ENCODE measurements at places on chromosomes 2 and 18. TPM values are rescaled to one million over a fixed set of nuclear protein-coding genes. Genes with fewer than 3 reads are reported as not detected.

DNA sequence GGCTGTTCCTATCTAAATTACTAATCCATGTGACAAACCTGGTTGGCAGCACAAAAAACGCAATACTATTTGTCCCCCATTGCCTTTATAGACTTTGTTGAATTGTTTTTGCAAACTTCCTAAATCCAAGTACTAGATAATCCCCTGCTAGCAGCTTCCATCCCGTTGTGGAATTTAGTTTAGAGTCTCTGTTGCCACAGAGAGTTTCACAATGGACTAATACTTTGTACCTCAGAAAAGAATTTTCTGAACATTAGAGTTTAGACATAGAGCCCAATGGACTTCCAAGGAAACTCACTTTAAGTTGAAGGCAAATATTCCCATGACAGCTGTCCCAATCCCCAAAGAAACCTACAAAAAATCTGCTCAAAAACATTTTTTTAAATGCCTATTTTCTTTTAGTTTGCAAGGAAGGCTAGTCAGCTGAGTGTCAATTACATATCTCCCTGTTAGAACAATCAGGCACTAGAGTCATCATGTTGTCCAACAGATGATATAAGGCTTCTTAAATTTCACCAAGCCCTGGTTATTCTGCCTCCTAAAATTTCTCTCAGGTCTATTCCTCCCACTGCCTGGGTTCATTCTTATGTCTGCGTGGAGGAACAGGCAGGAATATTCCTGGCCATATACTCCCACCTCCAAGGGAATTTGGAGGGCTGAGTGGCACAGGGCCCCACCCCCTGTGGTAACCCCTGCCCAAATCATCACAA lies 27.2 kb downstream of the RNF152 start:
- H3K27me3 ChIP-seq, result peaks cover 2% of the 10 kb centered on the region
- no peak overlapping the region for H3K27ac ChIP-seq
- no peak for DNase-seq
- H3K4me3 ChIP-seq, result no peak overlapping the region
- H3K4me1 ChIP-seq, result no peaks in the 10 kb centered on the region

Gene STEAP3
- total RNA-seq, result 0.07 TPM

DNA sequence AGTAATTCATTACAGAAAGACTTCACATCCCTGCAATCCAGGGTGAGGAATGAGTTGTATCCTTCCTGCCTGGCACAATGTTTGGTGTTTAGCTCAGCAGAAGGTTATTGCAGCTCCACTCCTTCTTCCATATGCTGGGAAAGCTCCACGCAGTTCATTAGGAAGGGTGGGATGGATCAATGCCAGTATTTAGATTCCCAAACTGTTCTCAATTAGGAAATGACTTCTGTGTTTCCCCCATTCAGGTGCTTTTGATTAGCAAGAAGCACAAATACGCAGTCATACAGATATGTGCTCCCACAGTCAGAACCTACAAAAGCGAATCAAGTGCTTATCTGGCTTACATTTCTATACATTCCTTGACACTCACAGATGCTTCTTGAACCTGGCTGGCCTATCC lies 340.6 kb downstream of the NYAP2 start:
- no peak for DNase-seq
- no peaks in the 10 kb centered on the region for H3K4me1 ChIP-seq
- no peak overlapping the region for H3K4me3 ChIP-seq
- H3K27me3 ChIP-seq, result no peaks in the 10 kb centered on the region

DNA sequence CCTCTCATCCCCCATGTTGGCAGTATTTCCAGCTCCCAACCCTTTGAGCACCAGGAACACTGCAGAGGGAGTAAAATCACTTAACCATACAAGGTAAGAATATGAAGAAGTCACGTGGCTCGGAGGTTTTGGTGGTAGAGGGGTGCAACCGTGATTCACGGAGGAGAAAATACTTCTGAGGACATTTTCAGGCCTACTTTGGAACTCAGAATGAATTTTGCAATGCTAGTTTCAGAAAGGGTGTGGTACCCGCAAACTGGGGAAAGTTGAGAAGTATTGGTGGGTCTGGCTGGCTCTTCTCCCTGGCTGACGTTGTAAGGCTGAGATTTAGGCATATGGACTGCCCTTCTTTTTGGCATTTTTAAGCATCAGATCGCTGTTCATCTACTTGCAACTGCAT lies 442 bp downstream of the SERPINB5 start:
- no peaks in the 10 kb centered on the region for H3K36me3 ChIP-seq
- no peak overlapping the region for H3K4me3 ChIP-seq
- H3K4me1 ChIP-seq, result no peaks in the 10 kb centered on the region
- H3K27ac ChIP-seq, result no peak overlapping the region
- no peak for DNase-seq

GRCh38 chr2:45470531-45470930 lies 140.5 kb downstream of the SRBD1 start:
- H3K4me1 ChIP-seq, result no peaks in the 10 kb centered on the region
- DNase-seq, result no peak
- H3K36me3 ChIP-seq, result no peaks in the 10 kb centered on the region
- H3K27ac ChIP-seq, result no peak overlapping the region
- H3K4me3 ChIP-seq, result no peak overlapping the region

DNA sequence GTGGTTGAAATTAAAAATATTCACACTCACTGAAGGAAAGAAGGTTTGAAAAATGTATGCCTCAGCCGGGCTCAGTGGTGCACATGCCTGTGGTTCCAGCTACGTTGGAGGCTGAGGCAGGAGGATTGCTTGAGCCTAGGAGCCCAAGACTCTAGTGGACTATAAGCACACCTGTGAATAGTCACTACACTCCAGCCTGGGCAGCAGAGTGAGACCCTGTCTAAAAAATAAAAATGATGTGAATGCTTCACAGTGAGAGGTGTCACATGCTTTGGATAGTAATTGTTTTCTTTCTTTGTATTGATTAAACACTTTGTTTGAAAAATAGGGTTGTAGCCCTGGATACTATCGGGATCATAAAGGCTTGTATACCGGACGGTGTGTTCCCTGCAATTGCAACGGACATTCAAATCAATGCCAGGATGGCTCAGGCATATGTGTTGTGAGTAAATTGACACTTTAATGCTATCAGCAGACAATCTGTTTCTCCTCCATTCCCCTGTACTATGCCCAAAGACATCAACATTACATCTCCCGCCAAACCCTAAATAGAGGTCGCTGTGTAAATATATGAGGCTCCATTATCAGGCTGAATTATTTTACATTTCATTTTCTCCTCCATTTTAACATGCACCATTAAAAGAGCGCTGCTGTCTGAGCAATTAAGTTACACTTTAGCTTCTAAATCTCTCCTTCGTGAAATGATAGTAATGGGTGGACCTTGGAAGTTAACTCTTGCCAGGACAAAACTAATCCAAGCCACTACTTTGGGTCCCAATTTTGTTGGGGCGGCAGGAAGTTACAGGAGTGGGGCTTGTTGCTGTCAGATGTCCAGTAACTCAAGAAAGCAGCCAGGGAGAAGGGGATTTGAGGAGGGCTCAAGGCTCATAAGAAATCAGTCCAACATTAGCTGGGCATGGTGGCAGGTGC lies 138.3 kb upstream of the TTC39C start:
- no peak overlapping the region for H3K27ac ChIP-seq
- H3K4me3 ChIP-seq, result no peak overlapping the region
- H3K27me3 ChIP-seq, result peaks cover 18% of the 10 kb centered on the region
- peaks cover 19% of the 10 kb centered on the region for H3K4me1 ChIP-seq

DNA sequence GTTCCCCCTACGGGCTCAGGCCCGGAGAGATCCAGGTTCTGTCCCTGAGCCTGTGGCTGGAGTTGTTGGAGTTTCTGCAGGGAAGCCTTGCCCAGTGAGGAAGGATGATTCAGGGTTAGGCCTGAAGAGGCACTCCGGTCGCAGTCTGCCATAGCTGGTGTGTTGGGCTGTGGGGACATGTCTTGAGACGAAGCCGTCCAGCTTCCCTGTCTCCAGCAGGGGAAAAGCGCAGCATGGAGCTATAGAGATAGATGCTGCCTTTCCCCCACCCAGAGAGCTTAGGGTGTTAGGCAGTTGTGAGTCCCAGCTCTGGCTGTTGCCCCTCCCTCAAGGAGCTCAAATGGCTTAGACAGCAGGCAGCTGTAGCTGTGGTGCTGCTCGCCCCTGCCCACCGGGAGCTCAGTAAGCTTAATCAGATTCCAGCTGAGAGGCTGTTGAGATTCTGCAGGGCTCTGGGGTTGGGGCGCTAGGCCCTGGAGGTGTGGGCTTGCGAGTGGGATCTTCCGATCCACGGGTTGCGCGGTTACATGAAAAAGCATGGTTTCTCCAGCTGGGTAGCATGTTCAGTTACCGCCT lies 103.9 kb downstream of the PMAIP1 start:
- H3K4me3 ChIP-seq, result no peak overlapping the region
- H3K36me3 ChIP-seq, result no peaks in the 10 kb centered on the region
- H3K27me3 ChIP-seq, result peaks cover 14% of the 10 kb centered on the region
- no peak overlapping the region for H3K27ac ChIP-seq
- DNase-seq, result no peak

DNA sequence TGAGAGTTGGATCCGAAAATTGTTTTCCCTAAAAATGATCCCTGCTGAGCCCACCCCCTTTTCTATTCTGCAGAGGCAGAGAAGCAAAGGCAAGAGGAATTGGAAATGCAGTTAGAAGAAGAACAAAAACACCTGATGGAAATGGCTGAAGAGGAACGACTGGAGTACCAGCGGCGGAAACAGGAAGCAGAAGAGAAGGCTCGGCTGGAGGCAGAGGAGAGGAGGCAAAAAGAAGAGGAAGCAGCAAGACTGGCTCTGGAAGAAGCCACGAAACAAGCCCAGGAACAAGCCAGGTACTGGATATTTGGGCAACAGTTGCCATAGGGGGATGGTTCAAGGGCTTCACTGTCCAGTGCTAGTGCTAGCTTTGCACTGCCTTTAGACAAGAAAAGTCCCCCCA lies 41.7 kb downstream of the SUMO1 start:
- peaks cover 5% of the 10 kb centered on the region for H3K4me1 ChIP-seq
- H3K4me3 ChIP-seq, result no peak overlapping the region
- peaks cover 5% of the 10 kb centered on the region for H3K27me3 ChIP-seq
- no peaks in the 10 kb centered on the region for H3K36me3 ChIP-seq

GRCh38 chr2:100551303-100551702 lies 11.5 kb upstream of the PDCL3 start:
- H3K4me1 ChIP-seq, result peaks cover 16% of the 10 kb centered on the region
- H3K27ac ChIP-seq, result no peak overlapping the region
- H3K36me3 ChIP-seq, result peaks cover 3% of the 10 kb centered on the region
- H3K27me3 ChIP-seq, result peaks cover 15% of the 10 kb centered on the region
- DNase-seq, result no peak

- DNase-seq, result peak; percentile 31
- no peak overlapping the region for H3K4me3 ChIP-seq
- H3K27ac ChIP-seq, result no peak overlapping the region
- H3K27me3 ChIP-seq, result no peaks in the 10 kb centered on the region
- H3K36me3 ChIP-seq, result peaks cover 7% of the 10 kb centered on the region
Measured at GRCh38 chr18:54388203-54389142, 30.8 kb downstream of the C18orf54 start.

GRCh38 chr2:159573846-159574606 lies 42.3 kb downstream of the BAZ2B start:
- no peaks in the 10 kb centered on the region for H3K27me3 ChIP-seq
- H3K4me1 ChIP-seq, result no peaks in the 10 kb centered on the region
- no peak for DNase-seq
- H3K4me3 ChIP-seq, result no peak overlapping the region
- no peak overlapping the region for H3K27ac ChIP-seq
- no peaks in the 10 kb centered on the region for H3K36me3 ChIP-seq

Gene GTF2A1L
- total RNA-seq, result 0.39 TPM

- H3K4me1 ChIP-seq, result peaks cover 6% of the 10 kb centered on the region
- no peaks in the 10 kb centered on the region for H3K36me3 ChIP-seq
- DNase-seq, result no peak
- no peaks in the 10 kb centered on the region for H3K27me3 ChIP-seq
Measured at GRCh38 chr2:99031481-99031880, 95.5 kb upstream of the CRACDL start.

DNA sequence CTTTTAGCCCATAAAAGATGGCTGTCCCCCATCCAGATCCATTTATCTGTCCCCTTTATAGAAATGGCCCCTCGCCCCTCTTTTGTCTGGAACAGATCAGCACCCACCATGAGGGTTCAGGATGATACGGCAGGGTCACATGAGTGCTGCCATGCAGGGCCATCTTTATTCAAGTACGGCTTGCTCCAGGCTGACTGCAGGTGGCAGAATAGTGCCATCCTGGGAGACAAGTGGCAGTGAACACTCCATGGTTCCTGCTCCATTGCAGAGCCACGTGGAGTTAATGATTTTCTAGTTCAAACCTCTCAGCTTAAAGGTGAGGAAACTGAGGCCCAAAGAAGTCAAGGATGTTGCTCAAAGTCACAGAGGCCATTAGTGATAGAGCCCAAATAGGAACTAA lies 180.6 kb downstream of the CLIP4 start:
- DNase-seq, result no peak
- no peak overlapping the region for H3K27ac ChIP-seq
- no peaks in the 10 kb centered on the region for H3K36me3 ChIP-seq
- H3K4me3 ChIP-seq, result no peak overlapping the region
- H3K4me1 ChIP-seq, result peaks cover under 1% of the 10 kb centered on the region
- peaks cover 6% of the 10 kb centered on the region for H3K27me3 ChIP-seq

Gene CCDC148
- not detected for total RNA-seq

Measured in activated T-helper 1 cell treated with anti-CD3 and anti-CD28 coated beads, Interleukin-12 subunit alpha, Interleukin-12 subunit beta, Interleukin-2, Interleukin-4 antibody, amounts not matched to agents 30 ng/mL and 10 ng/mL and 1 ng/mL, durations not matched to agents 14 hours and 24 hours and 36 hours (primary cell).